ENCODE measurements at places on chromosomes 7 and 10.
A peak's percentile ranks its signal among the peaks of the same experiment; 100 is the strongest.

DNA sequence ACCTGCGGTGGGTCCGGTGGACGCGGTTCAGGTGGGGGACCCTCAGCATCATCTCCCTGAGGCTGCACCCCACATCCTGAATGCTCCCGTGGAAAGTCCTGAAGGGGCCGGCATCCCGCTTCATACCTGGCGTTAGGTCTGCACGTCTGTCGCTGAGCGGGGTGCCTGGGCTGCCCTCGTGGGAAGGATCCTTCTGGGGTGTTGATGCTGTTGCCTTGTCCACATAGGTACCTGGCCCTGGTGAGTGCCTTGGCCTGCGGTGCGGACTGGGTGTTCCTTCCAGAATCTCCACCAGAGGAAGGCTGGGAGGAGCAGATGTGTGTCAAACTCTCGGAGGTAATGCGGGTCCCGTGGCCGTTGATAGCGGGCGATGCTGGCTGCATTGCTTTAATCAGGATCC is 37.8 kb downstream of the PFKP start:
- DNase-seq = no peak

- no peak for DNase-seq
Observed at GRCh38 chr10:113916053-113916452, 61.6 kb downstream of the NHLRC2 start.

GRCh38 chr7:30937416-30937815 is 25.8 kb downstream of the AQP1 start:
- no peak for DNase-seq

DNA sequence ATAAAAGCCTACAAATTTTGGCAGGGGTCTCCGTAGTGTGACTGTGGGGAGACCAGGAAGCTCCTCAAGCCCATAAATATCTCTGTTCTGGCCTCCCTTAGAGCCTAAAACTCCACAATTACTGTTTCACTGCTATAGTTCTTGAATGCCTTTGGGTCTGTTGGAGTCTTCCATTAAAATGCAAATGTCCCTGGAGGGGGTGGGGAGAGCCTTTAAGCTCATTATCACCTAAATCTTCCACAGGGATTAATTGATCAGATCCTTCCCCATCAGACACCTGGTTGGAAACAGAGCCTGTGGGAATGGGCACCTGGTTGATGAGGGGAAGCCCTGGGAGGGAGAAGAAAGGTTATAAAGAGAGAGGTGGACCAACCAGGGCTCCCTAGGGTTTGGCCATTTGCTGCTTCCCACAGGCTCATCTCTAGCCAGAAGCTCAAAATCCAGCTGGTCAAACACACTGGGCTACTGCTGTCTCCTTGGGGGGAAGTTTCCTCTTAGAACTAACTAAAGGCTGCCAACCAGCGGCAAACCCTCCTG is 718.2 kb downstream of the LRMDA start:
- no peak for DNase-seq

GRCh38 chr7:23055582-23056178 is 41.8 kb upstream of the HYCC1 start:
- peak; percentile 45 for DNase-seq

- no peak for DNase-seq
Observed at GRCh38 chr7:94778711-94779459, 123.0 kb upstream of the SGCE start.

- DNase-seq = no peak
Observed at GRCh38 chr7:140161047-140161446, 15.7 kb downstream of the KDM7A start.

DNA sequence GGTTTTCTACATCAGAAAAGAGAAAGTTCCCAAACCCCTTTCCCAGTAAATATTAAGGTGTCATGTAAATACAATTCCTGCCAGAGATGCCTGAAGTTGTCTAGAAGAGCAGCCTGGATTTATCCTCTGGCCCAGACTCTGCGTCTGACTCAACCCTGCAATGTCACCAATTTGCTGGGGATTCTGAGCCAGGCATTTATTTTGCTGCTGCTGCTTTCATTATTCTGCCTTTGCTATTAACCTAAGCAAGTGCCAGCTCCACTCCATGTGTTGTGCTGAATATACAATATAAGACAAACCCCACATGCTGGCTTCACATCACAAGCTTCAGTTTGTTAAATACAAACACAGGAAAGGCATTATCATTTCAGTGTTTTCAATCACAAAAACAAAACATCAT is 59.1 kb downstream of the ELAPOR2 start:
- DNase-seq = no peak

DNA sequence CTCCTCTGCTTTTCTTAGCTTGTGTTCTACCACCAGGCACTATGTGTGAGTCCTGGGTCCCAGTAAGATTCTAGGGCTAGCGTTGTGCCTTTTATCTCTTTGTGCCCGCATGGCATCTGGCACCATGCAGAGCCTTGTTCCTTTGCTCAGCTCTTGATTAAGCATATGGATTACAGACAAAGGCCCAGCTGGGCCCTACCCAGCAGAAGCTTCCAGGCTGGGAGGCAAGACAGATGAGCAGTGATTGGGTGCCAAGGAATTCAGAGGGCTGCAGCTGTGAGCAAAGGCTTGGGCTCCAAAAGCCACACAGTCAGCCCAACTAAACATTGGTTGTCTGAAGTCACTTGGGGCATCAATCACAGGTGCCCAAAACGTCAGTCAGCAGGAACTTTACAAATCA is 2.0 kb downstream of the ACSM6 start:
- no peak for DNase-seq

GRCh38 chr7:96414931-96415292 is 93.0 kb upstream of the SLC25A13 start:
- no peak for DNase-seq

DNA sequence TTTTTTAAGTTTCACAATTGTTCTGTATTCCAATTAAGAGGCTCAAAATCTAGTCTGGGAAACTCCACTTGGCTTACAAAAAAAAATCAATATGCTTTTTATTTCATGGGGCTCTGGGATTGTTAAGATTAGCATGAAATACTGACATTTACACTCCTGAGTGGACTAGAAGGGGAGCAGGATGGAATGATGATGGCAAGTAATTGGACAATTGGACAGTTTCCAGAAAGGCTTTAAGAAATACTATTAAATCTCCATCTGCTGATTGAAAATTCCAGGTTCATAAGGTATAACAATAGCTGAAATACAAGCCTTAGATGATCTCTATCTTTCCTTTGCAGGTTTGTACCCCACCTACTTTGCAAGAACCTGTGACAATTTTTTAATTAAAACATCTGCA is 184.4 kb downstream of the LRRTM3 start:
- DNase-seq = no peak

DNA sequence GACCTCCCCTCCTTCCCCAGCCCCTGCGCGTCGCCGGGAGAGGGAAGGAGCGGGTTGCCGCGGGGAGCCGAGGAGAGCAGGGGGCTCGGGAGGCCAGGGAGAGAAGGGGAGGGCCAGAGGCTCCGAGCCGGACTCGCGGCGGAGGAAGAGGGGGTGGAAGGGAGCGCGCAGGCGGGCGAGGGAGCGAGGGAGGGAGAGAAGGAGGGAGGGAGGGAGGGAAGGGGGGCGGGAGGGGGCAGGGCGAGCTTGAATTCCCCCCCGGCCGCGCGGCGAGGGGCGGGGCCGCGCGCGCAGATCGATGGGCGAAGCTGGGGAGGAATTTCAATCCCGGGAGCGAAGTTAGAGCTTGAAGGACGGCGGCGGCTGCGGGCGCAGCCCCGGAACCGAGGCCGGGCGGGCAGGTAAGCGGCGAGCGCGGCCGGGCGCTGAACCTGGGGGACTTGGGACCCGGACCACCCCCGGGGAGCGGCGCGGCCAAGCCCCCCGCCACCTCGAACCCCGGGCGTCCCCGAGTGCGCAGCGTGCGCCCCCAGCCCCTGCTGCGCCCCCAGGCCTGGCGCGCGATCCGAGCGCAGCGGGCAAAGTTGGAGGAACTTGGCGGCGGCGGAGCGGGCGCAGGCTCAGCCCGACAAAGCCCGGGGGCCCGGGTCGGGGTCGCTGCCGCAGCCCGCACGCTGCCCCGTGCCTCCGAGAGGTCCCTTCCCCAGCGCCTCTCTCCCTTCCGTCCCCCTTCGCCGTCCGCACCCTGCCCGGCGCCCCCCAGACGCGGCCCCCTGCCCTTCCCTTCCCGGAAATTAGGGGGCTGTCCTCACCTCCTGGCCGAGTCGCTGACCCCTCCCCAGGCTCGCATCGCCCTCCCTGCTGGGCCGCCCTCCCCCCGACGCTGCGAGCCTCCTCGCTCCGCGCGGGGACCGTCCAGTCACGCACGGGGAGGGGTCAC is at the start of gene ELFN1:
TSS of gene ELFN1 (plus strand) at position 324 of the 940 bp plus-strand sequence. CDS start 74,320 bp downstream, outside the sequence.
- no peak for DNase-seq

DNA sequence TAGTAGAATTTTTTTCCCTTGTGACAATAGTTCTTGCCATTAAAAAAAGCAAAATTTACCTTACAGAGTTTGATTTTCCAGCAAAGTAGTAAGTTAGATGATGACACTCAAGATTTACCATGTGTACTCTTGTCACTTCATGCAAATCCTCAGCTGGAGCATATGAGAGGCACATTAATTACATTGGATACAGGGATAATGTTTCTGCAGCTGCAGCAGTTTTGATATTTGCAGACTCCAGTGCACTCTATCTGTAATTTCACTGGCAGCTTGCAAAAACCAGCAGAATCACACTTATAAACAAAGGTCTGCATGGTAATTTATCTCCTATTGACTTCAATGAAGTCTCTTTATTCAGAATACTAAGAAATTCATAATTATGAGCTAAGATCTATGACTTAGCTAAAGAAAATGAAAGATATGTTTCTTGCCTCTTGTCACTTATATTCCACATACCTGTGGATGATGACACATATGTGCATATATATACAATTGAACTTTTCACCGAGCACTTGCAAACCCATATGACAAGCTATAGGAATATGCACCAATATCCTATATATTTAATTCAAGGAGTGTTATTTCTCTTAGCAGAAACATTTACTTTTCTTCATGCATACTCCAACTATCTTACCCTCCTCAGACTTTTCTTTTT is 530.6 kb downstream of the PHTF2 start:
- no peak for DNase-seq

GRCh38 chr10:8181496-8182157 is 127.1 kb downstream of the GATA3 start:
- no peak for DNase-seq

- no peak for DNase-seq
Observed at GRCh38 chr10:92240289-92241157, 50.4 kb downstream of the CPEB3 start.

- no peak for DNase-seq
Observed at GRCh38 chr10:121696854-121697253, 98.6 kb upstream of the FGFR2 start.

GRCh38 chr10:23556727-23557440 is 118.0 kb downstream of the OTUD1 start:
- no peak for DNase-seq

- no peak for DNase-seq
Observed at GRCh38 chr10:26445411-26446031, 7.4 kb downstream of the APBB1IP start.

- DNase-seq = no peak
Observed at GRCh38 chr7:46739518-46740234, 818.6 kb upstream of the IGFBP3 start.

DNA sequence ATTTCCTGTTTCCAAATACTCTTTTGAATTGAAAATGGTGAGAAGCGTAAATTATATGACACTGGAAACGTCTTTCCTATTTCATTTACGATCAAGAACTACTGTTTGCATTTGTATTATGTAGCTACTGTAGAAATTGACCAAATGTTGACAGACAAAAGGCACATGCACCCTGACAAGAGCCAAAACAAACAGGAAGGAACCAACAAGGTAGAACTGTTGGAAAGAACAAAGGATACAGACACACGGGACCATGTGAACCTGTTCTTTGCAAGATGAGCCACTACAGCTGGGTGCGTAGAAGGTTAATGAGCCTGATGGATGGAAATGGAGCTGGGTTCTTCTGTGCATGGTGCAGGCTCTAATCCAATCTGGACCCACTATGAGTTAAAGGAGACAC is 48.4 kb upstream of the FZD8 start:
- no peak for DNase-seq

DNA sequence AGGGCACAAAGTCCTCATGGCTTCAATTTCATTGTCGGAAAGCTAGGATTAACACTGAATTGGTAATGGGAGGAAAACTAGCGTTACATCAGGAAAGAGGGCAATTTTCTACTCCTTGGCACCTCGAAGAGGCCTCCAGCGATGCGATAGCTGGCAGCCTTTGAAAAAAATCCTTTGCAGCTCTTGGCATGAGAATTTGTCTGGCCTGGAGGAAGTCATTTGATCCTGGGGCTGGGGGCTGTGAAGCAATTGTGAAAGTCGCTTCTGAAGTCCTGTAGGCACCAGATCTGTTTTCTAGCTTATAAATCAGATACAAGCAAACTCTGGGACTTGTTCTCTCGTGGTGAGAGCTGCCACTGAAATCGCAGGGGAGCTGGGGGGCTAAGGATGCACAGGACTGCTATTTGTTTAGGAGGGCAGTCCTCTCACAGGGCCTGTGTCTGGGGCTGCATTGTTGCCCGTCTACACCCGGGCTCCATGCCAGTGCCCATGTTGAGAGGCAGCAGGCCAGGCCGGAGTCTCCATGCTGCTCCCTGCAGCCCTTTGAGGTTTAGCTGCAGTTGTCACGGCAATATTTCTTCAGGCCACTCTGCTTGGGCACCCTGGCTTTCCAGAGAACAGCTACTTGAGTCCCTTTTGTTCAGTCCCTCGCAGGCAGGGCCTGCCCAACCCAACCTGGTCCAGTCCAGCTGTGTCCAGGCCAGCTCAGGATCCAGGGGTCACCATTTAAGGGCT is 206.8 kb upstream of the LYZL1 start:
- DNase-seq = no peak

DNA sequence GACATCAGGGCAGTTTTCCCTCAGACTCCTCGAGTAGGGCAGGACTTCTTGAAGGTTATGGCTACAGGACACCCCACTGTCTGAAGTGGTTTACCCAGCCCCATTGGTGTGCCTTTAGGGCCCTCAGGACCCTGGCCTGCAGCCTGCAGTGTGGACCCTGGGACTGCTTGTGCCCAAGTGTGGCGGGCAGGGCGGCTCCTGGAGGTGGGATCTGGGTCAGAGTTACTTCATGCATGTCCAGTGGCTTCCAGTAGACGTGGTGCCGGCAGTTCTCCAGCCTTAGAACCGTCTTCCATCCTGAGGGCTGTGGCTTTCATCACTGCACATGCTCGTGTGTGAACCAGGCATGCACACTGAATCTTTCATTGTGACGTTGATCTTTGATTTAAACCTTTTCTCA is 16.7 kb downstream of the EIF3B start:
- no peak for DNase-seq

- DNase-seq = no peak
Observed at GRCh38 chr7:159158125-159158887, 13.6 kb upstream of the VIPR2 start.

DNA sequence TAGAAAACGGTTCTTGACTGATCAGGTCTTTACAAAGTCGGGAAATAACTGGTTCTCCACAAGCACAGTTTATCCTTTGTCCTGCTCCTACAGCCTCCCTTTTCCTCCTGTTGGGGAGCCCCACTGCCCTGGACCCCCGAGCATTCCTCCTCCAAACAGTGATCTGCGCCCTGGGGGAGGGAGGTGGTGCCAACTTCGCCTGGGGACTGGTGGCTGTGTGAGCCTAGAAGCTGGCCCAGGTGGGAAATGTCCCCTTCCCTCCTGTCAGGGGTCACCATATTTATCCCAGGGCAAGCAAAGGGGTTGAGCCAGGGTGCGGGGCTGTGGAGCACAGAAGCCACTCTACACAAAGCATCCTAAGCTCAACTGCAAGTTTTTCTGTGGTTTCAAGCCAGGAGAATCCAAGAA is 5.2 kb downstream of the HMX3 start:
- no peak for DNase-seq

Data from SK-N-MC (cell line).